ENCODE measurements at places on chromosomes 2 and 18. TPM values are rescaled to one million over a fixed set of nuclear protein-coding genes. Genes with fewer than 3 reads are reported as not detected.

DNA sequence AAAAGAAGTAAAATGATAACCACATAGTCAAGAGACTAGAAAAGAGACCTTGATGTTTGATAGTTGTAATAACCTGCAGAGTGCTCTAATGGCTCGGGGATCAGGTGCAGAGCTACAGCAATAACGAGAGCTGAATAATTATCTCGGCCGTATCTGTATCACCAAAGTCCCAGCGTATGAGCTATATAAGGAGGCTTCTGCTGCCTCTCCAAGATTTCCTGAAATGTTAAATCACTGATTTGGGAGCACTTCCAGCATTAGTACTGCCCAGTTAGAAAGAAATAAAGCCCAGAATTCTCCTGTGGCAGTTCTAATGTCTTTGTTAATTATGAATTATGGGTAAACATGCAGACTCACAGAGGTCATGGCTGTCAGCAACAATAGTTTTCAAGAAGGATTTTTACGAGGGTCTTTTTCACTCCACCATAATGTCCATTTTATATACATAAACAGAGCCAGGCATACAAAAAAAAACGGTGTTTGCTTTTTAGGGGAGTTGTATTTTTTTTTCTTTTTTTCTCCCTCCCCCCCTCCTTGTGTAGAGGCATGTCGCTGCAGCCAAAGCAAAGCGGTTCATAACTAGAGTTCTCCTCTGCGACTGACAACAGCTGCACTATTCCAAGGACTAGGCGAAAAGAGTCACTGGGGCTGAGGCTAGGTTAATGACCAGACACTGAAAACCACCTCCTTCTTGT, 168.3 kb upstream of the VRK2 start:
- no peak for DNase-seq
- H3K4me3 ChIP-seq = no peak overlapping the region
- H3K27me3 ChIP-seq = no peaks in the 10 kb centered on the region
- no peaks in the 10 kb centered on the region for H3K4me1 ChIP-seq
- no peak overlapping the region for H3K27ac ChIP-seq
- H3K36me3 ChIP-seq = no peaks in the 10 kb centered on the region

The LYPD6 gene
- total RNA-seq = not detected

GRCh38 chr2:157229572-157229971, 27.9 kb upstream of the GALNT5 start:
- H3K27me3 ChIP-seq = peaks cover 22% of the 10 kb centered on the region
- H3K27ac ChIP-seq = no peak overlapping the region
- no peak overlapping the region for H3K4me3 ChIP-seq
- no peak for DNase-seq
- no peaks in the 10 kb centered on the region for H3K36me3 ChIP-seq
- H3K4me1 ChIP-seq = no peaks in the 10 kb centered on the region

The TRPM8 gene
- not detected for total RNA-seq

GRCh38 chr2:111015283-111015995, 105.3 kb upstream of the BCL2L11 start:
- no peak for DNase-seq
- peaks cover 20% of the 10 kb centered on the region for H3K27me3 ChIP-seq
- no peaks in the 10 kb centered on the region for H3K36me3 ChIP-seq
- H3K27ac ChIP-seq = no peak overlapping the region

DNA sequence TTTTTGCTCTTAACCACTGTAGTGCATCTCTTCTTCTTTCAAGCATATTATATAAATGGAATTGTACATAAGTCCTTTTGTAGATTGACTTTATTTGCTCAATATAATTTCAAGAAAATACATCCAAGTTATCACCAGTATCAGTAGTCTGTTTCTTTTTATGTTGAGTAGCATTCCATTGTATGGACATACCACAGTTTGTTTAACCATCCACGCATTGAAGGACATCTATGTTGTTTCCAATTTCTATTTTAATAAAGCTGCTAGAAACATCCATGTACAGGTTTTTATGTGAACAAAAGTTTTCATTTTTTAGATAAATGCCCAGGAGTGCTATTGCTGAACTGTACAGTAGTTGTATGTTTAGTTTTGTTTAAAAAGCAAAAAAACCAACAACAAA, 387.5 kb upstream of the SOX11 start:
- no peak for DNase-seq
- H3K36me3 ChIP-seq = no peaks in the 10 kb centered on the region
- no peaks in the 10 kb centered on the region for H3K4me1 ChIP-seq
- H3K27me3 ChIP-seq = no peaks in the 10 kb centered on the region

The EMX1 gene
- not detected for total RNA-seq

DNA sequence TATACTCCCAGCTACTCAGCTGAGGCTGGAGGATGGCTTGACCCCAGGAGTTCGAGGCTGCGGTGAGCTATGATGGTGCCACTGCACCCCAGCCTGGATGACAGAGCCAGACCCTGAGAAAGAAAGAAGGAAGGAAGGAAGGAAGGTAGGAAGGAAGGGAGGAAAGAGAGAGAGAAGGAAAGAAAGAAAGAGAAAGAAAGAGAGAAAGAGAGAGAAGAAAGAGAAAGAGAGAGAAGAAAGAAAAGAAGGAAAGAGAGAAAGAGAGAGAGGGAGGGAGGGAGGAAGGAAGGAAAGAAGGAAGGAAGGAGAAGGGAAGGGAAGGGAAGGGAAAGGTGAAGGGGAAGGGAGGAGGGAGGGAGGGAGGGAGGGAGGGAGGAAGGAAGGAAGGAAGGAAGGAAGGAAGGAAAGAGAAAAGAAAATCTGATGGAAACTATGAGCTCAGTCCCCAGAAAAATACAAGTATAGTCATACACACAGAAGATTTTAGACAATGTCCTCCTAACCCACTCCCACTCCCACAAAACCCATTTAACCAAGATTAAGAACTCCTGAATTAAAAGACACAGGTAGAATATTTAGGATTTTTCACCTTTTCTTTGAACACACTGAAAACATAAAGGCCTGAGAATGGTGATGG, 15.6 kb downstream of the FZD7 start:
- DNase-seq = no peak
- no peak overlapping the region for H3K27ac ChIP-seq
- no peaks in the 10 kb centered on the region for H3K36me3 ChIP-seq
- H3K4me3 ChIP-seq = no peak overlapping the region
- H3K27me3 ChIP-seq = peaks cover 26% of the 10 kb centered on the region
- H3K4me1 ChIP-seq = no peaks in the 10 kb centered on the region

DNA sequence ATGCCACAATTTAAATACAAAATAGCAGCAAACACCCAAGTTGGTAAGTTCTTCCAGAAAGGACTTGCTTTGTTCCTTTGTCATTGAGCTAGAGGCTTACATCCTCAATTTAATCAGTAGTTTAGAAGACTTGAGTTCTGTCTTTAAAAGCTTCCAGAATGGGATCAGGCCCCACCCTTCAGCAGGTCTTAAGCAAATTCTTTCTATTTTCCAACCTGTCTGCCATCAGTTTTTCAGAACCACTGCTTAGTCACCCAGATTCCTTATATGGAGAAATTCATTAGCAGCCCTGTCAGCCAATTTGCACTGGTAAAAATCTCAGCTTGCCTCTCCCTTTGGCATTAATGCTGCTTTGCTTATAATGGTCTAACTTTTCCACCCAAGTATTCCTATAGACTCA, 263.6 kb upstream of the HNMT start:
- no peaks in the 10 kb centered on the region for H3K4me1 ChIP-seq
- no peak for DNase-seq
- no peaks in the 10 kb centered on the region for H3K36me3 ChIP-seq
